Sigmoid colon (tissue), 7 donors: ENCODE measurements at places on chromosomes 2 and 18. TPM values are rescaled to one million over a fixed set of nuclear protein-coding genes. Genes with fewer than 3 reads are reported as not detected.

The ABCB11 gene
- total RNA-seq: not detected

The LYG1 gene
- not detected for total RNA-seq

The KHK gene
- total RNA-seq: 5.3 TPM

The SLC8A1 gene
- total RNA-seq: 337 TPM

The DES gene
- 7,366 TPM for total RNA-seq

The CFC1 gene
- total RNA-seq: not detected

- no peak for DNase-seq
These were observed 5.9 kb downstream of the CCDC121 start for GRCh38 chr2:27622921-27623384.

- DNase-seq: no peak
These were observed 44.5 kb downstream of the DDX18 start for GRCh38 chr2:117858892-117859531.

- DNase-seq: no peak
These were observed 130.8 kb downstream of the FOXI3 start for GRCh38 chr2:88321449-88322248.

- no peak for DNase-seq
These were observed 678.4 kb downstream of the IRS1 start for GRCh38 chr2:226121046-226121738.

- DNase-seq: no peak
These were observed 149.4 kb upstream of the SLC1A4 start for GRCh38 chr2:64839844-64840243.

- DNase-seq: no peak
These were observed 46.2 kb downstream of the TGOLN2 start for GRCh38 chr2:85281553-85281952.

- DNase-seq: no peak
These were observed 22.1 kb downstream of the PRKAG3 start for GRCh38 chr2:218809515-218809914.

GRCh38 chr2:186980787-186981550 lies 132.0 kb upstream of the ZSWIM2 start:
- no peak for DNase-seq

GRCh38 chr2:5995832-5996231 lies 303.6 kb downstream of the SOX11 start:
- DNase-seq: no peak

- no peak for DNase-seq
These were observed 66.4 kb downstream of the KCNG2 start for GRCh38 chr18:79864006-79864725.

GRCh38 chr18:12397254-12397653 lies 10.5 kb upstream of the PRELID3A start:
- DNase-seq: peak; percentile 25

DNA sequence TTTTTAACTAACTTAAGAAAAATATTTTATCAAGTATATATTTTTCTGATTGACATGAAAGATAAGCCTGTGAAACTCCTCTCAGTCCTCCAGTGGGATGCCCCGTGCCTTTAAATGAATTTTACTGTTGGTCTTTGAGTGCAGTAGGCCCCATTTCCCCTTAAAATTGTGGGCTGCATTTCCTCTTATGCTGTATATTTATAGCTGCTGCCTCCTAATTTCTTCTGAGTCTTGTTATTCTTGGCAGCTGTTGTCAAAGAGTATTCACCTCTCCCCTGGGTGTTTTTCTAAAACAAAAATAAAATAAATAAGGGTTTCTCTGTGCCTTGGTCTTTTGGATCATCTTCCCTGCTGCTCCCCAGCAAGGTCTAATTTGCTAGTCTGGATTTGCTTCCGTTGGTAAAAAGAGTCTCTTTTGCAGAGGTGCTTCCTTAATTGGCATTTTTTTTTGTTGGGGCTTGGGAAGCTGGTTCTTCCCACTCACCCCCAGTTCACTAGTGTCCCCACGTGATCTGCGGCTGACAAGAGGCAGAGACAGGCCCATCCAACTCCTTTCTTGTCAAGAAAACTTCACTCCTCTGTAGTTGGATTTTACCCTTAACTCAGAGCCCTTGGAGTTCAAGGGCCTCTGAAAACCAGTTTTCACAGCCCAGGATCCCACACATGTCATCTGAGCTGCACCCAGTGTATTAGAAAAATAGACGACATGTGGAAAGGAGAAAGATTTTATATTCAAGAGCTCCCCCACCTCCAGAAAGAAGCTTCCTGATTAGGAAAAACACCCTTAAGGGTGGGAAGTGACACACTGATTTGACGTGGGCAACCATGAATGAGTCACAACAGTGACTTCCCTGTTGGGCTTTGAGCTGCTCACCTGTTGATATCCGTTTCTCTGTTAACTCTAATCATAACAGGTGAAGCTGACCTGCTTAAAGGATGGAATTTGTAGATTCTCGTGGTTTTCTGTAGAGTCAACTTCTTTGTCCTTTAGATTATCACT lies 431.5 kb downstream of the DCDC2C start:
- DNase-seq: no peak

DNA sequence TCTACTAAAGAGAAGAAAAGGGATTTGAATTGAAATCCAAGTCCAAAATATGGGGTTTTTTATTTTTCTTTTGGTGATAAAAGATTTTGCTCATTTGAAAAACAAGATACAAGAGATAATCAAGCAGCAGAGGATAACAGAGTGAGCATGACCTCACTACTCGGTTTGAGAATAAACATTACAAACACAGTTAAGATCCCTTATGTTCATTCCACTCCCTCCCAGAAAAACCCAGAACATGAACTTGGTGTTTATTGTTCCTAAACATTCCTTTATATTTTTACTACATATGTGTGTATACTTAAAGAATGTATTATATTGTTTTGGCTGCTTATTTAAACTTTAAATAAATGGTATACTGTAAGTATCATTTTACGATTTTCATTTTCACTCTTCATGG lies 146.6 kb upstream of the CHAC2 start:
- no peak for DNase-seq

DNA sequence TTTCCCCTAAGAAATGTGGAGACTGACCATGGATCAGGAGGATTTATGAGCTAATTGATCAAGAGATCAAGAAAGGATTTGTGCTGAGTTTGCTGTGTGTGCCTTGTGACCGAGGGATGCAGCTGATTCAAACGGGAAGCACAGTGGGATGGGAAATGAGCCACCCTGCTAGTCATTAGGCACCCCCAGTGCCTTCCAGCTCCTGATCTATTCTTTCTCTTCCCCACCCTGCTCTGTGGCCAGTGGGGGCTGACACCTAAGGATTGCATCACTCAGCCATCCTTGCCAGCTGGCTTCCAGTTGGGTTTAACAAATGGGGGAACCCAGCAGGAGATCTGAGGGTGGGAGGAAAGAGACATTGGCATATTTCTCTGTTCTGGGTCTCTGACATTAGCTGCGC lies 132.2 kb upstream of the CXCR4 start:
- no peak for DNase-seq

- DNase-seq: no peak
These were observed 402.3 kb downstream of the ERBB4 start for GRCh38 chr2:212136216-212136795.
